ENCODE measurements at places on chromosomes 16 and 17. TPM values are rescaled to one million over a fixed set of nuclear protein-coding genes. Genes with fewer than 3 reads are reported as not detected.

DNA sequence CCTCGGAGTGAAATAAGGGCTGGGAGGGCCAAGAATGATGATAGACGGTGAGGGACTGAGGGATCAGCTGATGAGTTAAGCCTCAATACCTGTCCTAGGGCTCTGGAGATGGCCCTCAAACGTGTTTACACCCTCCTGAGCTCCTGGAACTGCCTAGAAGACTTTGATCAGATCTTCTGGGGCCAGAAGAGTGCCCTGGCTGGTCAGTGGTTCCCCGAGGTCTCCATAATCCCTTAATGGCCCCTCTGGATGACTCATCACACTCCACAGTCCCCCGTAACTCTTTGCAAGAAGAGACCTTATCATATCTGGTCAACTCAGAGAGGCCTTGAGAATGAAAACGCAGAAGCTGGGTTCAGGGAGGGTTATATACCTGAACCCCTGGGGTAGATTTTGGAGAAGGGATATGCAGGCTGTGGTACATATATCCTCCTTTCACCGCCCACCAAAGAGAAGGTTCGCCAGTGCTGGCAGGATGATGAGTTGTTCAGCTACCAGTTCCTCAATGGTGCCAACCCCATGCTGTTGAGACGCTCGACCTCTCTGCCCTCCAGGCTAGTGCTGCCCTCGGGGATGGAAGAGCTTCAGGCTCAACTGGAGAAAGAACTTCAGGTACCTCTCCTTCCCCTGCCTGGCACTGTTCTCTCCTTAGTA, 3.1 kb downstream of the ALOX12 start:
- no peak for DNase-seq

- DNase-seq, result no peak
Observed at GRCh38 chr17:10471858-10472257, 2.5 kb upstream of the MYH4 start.

GRCh38 chr17:27526604-27527002, 70.4 kb downstream of the KSR1 start:
- DNase-seq, result no peak

GRCh38 chr17:78576389-78577112, 645 bp downstream of the DNAH17 start:
- no peak for DNase-seq

- no peak for DNase-seq
Observed at GRCh38 chr16:29014561-29015069, 29.8 kb downstream of the LAT start.

DNA sequence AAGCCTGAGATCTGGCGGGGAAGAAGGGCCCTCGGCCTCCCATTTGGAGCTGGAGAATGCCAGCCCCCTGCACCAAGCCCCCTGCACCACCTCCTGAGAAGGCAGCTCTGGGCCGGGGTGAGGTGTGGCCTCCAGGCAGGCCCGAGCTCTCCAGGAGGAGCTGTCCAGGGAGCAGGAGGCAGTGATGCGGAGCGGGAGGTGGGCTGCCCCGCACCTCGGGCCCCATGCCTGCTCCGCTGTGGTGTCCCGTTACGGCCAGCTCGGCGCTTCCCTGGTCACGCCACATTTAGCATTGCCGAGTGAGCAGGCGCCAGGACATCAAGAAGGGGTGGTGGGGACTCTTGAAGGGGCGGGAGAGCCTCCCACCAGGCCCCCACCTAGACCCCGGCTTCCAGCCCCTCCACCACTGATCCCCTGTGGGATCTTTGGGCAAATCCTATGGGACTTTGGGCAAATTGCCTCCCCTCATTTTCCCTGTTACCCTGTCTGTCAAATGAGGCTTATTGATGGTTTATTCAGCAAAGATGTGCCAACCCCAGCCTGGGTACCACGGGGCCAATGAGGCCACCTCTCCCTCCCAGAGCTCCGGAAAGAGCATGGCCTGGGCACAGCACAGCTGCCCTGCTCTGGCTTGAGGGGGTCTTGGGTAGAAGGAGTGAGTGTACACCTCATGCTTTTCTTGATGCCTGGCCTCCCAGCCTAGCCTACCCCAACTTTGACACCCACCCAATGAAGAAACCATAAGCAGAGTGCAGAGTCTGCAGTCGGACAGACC, 15.3 kb downstream of the FOXN1 start:
- no peak for DNase-seq

DNA sequence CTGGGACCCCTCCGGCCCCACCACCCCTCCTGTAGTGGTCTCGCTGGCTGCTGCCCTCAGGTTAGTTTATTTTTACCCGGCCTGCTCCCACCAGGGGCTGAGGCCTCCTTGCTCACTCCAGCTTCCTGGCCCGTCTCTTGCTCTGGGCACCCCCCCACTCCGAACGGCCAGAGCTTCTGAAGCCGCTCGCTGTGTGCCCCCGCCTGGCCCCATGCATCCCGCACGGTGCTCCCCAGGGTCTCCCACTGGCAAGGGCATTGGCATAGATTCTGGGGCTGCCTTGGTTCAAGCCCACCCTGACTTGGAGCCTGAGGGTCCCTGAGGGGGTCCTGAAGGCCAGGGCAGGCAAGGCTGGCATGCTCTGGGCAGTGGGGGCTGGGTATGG, 186.4 kb downstream of the SEC14L1 start:
- no peak for DNase-seq

GRCh38 chr17:72730077-72730476, 362.4 kb downstream of the SLC39A11 start:
- DNase-seq, result no peak

TMC5 gene
- polyA plus RNA-seq, result 0.05 TPM

GPR142 gene
- 0.20 TPM for polyA plus RNA-seq

CHTF18 gene
- 15.4 TPM for polyA plus RNA-seq

CCL5 gene
- 1.2 TPM for polyA plus RNA-seq

Measured in forelimb muscle (tissue), 1 donor.